ENCODE measurements at places on chromosomes 12 and 14.
A peak's percentile ranks its signal among the peaks of the same experiment; 100 is the strongest.

DNA sequence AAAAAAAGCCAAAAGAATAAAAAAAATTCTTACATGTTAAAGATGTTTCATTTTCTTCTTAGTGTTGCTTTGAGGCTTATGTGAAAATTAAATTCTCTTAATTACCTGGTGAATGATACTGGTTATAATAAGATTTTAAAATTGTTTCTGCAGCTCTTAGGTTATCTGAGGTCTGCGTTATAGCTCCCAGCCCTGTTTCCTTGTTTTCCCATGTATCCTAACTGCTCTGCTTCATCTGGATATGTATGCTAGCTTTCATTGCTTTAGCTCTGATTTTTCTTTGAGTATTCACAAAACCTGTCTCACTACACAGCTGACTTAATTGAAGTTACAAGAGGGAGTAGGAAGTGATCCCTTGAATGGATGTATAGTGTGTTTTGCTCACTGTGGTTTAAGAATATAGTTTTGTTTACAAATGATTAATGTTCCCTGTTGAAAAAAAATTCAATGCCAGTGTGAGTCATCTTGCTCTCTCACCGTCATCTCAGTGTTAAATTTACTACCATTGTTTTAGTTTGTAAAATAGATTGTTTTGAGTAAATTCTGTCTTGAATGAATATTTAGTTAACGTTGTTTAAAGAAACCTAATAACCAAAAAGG lies 26.8 kb downstream of the CPSF6 start:
- no peak for DNase-seq

DNA sequence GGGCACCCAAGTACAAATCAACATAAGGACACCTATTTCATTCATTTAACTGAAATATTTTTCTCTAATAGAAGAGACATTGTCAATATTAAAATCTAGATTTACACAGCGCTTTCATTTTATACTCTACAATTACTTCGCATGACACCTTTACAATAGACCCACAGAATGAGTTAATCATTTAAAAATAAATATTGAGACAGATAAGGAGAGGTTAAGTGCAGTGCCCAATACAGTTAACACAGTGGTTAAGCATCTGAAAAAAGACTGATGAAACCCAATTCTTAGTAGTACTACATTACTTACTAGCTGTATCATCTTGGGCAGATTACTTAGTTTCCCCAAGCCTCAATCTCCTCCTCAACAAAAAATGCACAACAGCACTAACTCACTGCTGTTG lies 116.2 kb downstream of the DENND5B start:
- no peak for DNase-seq

DNA sequence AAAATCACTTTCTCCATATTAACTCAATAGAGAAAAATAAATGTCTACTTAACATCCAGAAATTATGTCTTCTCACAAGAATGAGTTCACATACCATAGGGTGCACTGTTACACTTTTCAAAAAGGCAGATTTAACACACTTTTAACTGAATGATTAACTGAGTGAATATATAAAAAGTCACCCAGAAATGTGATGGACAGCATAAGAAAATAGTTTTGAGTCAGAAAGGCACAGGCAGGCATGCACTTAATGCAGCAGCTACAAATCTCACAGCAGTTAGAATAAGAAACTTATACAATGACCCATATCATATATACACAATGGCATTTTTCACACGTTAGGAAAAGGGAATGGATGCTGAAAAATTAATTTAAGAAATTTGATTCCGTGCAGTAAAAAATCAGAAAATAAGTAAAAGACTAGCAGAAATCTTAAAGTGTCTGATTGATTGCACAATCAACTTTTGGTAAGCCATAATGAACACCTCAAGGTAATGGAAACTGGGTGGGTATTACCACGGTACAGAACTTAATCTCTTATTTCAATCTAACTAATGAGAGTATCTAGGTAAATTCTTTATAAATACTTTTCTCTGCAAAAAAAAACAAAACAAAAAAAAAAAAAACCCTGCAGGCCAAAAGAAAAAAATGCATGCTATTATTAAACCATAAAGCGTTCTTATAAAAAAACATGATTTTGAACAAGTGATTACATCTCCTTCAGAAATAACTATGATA lies 3.5 kb downstream of the MED13L start:
- no peak for DNase-seq

- DNase-seq, result no peak
Measured at GRCh38 chr14:41000350-41000749, 606.3 kb upstream of the LRFN5 start.

GRCh38 chr14:56659964-56660551 lies 80.5 kb downstream of the TMEM260 start:
- peak; percentile 73 for DNase-seq

GRCh38 chr14:98959410-98959809 lies 312.6 kb downstream of the BCL11B start:
- DNase-seq, result no peak

DNA sequence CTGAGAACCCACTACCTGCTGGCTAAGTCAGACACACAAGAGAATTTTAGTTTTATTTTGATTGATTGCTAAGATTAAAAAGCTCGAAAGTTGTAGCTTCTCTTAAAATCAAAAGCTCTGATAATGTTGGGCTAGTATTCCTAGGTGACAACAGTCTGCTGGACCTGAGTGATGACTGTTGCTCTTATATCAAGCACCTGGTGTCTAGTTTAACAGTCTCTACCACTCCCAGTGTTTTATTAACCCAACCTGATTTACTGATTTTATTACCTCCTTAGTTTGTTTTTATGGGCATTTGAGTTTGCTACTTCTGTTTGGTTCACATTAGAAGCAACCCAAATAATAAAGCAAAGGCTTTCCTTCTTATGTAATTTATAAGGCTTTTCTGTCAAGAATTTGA lies 41.8 kb downstream of the ATP6V1D start:
- DNase-seq, result no peak

DNA sequence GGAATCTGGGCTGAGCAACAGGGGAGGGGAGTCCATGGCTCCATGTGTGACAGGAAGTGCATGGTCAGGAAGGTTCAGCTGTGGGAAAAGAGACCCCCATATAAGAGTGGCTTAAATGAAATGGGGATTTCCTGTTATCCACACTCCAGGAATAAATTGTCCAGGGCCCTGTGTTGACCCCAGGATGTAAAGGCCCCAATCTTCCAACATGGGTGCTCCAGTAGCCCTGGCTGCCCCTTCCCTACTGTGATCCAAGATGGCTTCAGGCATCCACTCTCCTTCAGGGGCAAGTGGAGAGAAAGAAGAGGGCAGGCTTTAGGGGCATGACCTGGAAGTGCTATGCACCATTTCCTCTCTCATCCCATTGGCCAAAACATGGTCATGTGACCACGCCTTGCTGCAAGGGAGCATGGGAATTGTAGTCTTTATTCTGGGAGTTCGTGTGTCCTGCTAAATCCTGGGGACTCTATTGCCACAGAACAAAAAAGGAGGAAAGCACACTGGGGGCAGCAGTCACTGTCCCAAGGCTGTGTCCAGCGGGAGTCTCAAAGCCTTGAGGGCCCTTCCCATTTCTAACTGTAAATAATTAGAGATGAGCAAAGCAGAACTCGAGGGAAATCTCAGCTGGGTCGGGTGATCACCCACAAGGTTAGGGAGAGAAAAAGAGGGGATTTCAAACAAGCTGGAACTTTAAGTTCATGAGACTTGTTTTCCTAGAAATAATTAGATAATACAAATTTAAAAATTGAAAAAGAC lies 289.2 kb downstream of the ADGRD1 start:
- DNase-seq, result peak; percentile 64

- no peak for DNase-seq
Measured at GRCh38 chr12:89970722-89971121, 262.1 kb upstream of the ATP2B1 start.

- no peak for DNase-seq
Measured at GRCh38 chr14:56532546-56532945, 47.1 kb upstream of the TMEM260 start.

- DNase-seq, result no peak
Measured at GRCh38 chr12:2413999-2414792, 361.4 kb downstream of the CACNA1C start.

- DNase-seq, result no peak
Measured at GRCh38 chr14:71588576-71589215, 343.5 kb upstream of the RGS6 start.

DNA sequence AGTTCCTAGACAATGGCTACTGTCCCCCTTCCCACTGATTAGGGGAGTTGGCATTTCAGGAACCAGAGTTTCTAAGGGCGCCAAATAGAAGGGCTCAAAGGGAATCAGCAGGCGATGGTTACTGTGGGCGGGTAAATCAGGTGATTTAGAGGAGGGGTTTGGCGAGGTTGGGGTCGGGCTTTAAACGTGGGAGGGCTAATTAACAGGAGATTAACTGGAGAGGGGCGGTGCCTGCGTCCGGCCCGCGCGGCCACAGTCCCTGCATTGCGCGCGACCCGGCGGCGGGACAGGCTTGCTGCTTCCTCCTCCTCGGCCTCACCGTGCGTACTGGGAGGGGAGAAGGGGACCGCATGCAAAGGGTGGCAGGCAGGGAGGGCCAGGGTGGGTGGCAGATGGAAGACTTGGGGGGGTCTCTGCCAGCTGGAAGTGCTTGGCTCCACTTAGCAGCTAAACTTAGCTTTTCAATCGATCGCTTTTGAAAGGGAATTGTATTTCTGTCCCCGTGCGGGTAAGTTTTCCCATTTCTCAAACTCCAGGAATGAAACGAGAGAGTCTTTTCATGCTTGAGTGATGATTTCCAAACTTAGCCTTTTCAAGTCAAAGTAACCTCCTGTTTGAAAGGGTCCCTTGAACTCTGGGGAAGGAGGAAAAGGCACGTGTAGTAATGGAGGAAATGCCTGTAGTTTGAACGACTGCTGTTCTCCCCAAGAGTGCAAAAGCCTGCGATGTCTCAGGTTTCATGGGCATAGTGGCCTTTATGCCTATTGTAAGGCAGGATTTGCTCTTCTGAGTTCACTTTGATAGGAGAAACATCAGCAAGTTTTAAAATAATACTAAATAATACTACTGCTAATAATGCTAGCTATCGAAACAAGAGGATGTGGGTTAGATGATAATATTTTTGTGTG lies at the start of gene MGST1:
MGST1 (plus strand) TSS at position 255 of the 908 bp plus-strand sequence. CDS start 6,608 bp downstream, outside the sequence.
- DNase-seq, result peak; percentile 96

DNA sequence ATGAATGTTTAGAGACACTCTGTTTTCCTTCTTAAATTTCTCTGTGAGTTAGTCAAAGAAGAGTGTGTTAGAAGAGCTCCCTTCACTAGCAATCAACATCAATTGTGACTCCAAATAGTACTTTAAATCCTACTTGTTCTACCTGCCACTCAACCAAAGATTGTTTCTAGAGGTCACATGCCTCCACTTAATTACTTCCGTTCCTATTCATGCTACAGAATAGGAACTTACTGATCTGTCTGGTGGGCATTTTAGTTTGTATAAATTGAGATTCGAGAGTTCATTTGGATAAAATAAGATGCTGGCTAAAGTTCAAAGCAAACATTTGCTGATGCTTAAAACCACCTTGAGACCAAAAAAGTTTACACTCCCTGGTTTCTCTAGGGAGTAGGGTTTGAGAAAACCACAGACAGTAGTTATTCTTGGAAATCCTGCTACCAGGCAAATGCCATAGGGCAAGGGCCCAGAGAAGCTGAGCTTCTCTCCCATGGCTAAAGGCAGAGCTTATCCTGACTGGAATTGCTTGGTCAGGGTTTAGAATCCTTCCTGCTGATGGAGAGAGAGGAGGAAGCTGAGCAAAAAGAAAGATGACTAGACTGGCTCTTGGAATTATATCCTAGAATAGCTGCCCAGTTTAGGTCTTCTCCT lies 389.6 kb upstream of the ATP2B1 start:
- DNase-seq, result no peak

DNA sequence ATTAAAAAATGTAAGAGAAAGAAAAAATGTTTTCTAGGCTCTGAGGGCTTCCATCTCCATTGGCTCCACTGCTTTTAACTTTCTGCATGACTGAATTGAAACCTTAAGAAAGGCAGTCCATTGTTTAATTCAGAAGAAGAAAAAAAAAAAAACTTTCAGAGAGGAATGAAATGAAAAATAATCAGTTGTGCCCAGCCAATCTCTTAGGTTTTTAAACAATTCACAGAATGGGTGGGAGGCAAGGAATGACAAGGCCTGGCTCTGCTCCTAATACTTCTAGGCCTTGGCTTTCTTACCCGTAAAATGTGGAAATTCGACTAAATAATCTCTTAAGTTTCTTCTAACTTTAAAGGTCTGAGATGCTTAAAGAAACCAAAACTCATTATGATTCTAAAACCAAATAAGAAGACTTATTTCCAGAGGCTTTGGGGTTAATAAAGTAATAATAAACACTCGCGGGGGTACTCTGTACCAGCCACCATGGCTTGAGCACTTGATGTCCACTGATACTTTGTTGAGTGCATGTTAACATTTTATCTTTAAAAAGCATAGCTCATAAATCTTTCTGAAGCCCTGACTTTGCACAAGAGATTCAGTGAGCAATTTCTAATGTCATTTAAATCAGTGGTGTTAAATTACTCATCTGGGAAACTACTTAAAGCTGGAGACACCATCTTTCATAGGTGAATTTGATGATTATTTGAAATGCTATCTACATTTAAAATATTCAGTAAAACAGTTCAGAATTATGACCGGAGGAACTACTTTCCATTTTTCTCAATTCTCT lies 49.6 kb downstream of the STON2 start:
- DNase-seq, result no peak

GRCh38 chr12:32891956-32892355 lies 4.6 kb downstream of the PKP2 start:
- DNase-seq, result peak; percentile 95

DNA sequence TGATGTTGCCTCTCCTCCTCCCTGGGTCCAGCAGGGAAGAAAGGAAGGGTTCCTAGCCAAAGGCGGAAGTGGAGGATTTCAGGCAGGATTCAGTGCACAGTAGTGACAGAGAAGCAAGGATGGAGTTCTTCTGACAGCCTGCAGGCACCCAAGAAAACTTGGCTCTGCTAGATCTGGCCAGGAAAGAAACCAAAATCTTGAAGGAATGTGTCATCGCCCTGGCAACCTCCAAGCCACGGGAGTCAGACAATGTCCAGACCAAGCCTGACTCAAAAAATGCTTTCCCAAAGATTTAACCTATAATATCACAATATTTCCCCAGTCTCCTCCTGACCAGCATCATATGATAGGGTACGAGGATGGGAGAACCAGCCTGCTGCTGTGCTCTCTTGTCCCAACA lies 22.8 kb upstream of the DHRS4 start:
- no peak for DNase-seq

- DNase-seq, result peak; percentile 13
Measured at GRCh38 chr14:84750763-84751554, 779.0 kb upstream of the FLRT2 start.

DNA sequence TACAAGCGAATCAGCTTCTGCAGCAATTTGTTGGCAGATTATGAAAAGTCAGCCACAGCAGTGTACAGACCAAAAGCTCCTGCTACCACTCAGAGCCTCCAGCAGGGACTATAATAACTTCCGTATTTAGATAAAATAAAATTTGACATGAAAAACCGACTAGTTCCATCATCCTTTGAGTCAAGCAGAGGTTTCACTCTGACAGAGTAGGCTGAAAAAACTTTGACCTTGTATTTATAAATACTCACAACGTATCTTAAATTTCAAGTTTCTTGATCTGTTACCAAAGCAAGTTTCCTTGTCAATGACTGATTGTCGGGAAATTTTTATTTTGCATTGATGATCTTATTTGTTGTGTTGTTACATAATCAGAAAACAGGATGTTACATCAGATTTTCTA lies 283.4 kb downstream of the DAD1 start:
- no peak for DNase-seq

- DNase-seq, result peak; percentile 84
Measured at GRCh38 chr12:122867691-122868461, 28.0 kb downstream of the VPS37B start.

GRCh38 chr12:49253033-49253623 lies 11.8 kb upstream of the TUBA1C start:
- DNase-seq, result no peak

- DNase-seq, result peak; percentile 61
Measured at GRCh38 chr12:6613015-6613775, 6.0 kb upstream of the CHD4 start.

All from GM23338 (cell line).